CD8-positive, alpha-beta memory T cell (primary cell): ENCODE measurements at places on chromosomes 2 and 18.

GRCh38 chr18:31199190-31199769, 36.6 kb upstream of the DSC1 start:
- DNase-seq: no peak

DNA sequence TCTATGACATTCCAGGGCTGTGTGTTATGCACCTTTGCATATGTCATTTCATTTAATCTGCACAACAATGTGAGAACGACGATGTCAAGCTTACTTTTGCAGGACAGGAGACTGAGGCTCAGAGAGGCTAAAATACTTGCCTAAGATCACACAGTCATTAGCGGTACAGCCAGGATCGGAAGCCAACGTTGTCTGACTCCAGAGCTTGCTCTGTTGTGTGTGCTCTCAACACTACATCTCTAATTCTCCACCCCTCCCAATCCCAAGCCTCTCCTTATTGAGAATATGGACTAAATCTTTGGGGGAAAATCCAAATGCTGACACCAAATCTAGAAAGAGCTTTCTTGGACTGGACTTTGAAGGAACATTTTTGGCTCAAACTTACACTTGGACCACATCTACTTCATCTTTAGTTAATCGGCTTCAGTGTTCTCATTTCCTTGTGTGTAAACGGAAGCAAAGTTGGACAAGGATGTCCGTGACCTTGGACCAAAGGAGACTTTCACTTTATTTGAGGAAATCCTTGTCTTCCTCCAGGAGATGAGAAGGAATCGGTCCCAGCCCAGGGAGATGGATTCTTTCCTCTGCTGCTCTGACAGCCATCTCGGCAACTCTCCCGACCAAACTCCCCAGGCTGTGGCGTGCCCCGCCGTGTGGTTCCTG, 242.4 kb downstream of the LPIN1 start:
- no peak for DNase-seq

DNA sequence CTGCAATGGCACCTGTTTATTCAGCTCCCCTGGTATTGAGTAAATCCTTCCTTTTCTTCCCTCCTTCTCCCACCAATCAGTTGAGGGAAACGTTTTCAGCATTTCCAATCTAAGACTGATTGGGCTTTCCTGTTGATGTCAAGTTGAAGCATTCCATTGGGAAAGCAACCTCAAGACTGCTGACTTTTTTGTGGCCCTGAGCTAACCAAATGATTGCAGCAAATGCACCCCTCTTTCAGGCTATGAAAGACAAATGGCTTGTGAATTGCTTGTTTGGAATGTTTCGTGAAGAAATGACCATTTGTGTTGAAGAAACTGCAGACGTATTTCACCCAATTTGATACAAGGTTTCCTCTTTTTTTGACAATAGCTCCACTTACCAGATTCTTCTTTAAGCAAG, 303.5 kb downstream of the EPHA4 start:
- DNase-seq: no peak

DNA sequence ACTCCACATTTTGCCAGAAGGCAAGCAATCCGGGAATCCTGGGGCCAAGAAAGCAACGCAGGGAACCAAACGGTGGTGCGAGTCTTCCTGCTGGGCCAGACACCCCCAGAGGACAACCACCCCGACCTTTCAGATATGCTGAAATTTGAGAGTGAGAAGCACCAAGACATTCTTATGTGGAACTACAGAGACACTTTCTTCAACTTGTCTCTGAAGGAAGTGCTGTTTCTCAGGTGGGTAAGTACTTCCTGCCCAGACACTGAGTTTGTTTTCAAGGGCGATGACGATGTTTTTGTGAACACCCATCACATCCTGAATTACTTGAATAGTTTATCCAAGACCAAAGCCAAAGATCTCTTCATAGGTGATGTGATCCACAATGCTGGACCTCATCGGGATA, 26.8 kb downstream of the B3GNT2 start:
- DNase-seq: peak; percentile 45

- DNase-seq: no peak
Measured at GRCh38 chr2:171514908-171515582, 7.2 kb upstream of the CYBRD1 start.

DNA sequence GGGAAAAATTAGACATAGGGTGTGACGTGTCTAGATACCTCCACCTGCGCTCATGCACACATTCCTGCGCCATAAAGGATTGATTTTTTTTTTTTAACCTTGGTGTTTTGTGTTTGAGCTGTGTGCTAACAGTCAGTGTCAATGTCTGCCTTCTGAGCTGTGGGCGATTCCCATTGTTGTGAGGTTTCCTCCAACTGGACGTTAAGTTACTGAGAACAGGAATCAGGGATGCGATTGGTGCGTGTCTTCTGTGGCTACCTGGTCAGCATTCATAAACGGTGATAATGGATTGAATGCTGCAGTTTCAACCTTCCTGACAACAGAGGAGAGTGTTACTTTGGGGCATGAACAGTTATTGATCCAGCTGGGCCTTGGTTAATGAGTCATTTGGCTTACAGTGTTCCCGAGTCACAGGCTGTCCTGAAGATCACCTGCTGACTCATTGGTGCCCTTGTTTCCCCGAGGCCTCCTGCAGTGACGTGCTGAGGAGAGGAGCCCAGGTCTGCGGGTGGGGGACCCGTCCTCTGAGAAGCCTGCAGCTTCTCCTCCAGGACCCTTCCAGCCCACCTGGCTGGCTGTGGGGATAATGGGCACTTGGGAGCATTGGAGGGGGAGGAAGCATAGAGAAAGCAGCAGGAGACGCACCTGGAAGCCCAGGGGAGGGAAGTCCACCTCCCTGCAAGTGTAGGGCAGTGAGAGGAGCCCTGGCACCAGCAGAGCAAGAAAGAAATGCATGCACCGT, 25.8 kb upstream of the CABYR start:
- DNase-seq: no peak

DNA sequence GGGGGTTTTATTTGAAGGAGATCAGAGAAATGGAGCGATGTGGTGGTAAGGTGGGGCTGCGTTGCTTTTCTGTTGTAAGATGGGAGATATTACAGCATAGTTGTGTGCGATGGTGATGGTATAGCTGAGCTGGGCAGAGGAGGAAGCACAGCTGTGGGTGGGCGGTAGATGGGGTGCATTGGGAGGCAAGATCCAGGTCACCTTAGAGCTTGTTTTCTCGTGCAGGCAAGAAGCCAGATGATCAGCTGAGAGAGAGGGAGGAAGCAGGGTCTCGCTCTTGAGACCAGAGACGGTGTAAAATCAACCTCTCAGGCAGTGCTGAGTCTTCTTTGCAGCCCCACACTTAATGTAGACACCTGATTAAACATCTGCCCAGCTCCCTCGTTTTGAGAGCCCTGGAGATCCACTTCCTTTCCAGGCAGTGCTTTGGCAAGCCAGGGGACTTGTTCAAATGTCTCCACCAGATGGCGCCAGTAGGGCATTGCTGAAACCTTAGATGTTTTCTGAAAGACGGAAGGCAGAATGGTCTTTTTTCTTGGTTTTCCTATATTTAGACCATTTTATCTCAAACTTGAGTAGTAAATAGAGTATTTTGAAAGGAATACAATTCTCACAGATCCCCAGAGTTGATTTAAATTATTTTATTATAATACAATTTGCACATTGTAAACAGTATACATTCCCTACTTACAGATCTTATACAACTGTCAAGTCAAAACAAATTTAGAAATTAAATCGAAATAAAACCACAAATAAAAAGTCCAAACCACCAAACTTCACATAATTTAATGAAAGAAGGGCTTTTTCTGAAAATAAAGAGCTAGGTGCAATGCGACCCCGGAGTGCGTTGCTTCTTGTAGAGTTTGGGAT, 21.1 kb upstream of the LYPD6B start:
- DNase-seq: peak; percentile 74

- DNase-seq: no peak
Measured at GRCh38 chr2:237254911-237255578, 158.9 kb downstream of the COL6A3 start.

GRCh38 chr18:49651033-49651432, 89.2 kb downstream of the LIPG start:
- no peak for DNase-seq

DNA sequence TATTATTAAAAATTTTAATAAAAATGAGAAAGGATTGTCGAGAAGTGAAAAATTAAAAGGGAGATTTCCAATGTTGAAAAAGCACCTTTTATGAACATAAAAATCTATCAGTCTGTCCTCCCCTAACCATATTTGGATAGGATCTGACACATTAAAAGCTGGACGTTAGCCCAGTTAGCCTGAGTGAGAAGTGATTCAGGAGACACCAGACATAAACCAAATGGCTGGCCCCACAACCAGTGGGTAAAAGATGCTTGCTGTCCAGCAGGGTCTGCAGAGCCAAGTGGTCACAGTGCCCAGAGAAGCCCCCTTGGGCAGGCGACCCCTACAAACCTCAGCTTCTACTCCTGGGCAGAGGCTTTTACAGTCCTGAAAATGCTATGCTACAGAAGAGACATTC, 253.8 kb upstream of the LYPD1 start:
- DNase-seq: no peak

DNA sequence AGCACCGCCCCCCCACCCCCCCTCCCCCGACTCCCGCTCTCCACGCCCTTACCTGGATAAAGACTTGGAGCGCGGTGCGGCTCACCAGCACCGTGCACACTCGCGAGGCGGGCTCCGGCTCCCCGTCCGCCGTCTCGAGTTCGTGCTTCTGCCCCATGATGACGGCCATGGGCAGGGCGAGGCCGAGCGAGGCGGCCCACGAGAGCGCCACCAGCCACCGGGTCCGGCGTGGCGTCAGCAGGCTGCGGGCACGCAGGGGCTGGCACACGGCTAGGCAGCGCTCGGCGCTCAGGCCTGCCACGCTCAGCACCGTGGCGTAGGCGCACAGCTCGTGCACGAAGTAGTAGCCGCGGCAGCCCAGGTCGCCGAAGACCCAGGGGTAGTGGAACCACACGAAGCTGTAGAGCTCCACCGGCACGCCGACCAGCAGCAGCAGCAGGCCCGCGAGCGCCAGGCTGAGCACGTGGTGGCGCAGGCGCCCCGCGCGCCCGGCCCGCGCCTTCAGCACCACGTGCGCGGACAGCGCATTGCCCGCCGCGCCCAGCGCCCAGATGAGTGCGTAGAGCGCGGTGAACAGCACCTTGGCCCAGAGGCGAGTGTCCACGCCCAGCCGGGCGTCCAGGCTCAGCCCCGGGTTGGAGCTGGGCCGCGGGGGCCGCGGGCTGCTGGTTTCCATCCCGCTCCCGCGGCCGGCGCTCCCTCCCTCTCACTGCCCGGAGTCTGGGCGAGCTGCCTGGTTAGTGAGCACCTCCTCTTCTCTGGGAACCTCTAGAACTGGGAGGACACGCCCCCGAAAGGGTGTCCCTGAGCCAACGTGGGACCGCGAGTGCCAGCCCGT, at the start of gene NTSR2:
TSS of gene NTSR2 (minus strand) at position 742 of the 838 bp plus-strand sequence. CDS start at position 676, 66 bp downstream.
- peak; percentile 12 for DNase-seq

- DNase-seq: no peak
Measured at GRCh38 chr2:127419448-127420038, 1.3 kb downstream of the PROC start.

GRCh38 chr2:190841707-190842505, 38.7 kb upstream of the GLS start:
- DNase-seq: no peak

- DNase-seq: no peak
Measured at GRCh38 chr2:59856391-59856790, 697.1 kb downstream of the BCL11A start.

DNA sequence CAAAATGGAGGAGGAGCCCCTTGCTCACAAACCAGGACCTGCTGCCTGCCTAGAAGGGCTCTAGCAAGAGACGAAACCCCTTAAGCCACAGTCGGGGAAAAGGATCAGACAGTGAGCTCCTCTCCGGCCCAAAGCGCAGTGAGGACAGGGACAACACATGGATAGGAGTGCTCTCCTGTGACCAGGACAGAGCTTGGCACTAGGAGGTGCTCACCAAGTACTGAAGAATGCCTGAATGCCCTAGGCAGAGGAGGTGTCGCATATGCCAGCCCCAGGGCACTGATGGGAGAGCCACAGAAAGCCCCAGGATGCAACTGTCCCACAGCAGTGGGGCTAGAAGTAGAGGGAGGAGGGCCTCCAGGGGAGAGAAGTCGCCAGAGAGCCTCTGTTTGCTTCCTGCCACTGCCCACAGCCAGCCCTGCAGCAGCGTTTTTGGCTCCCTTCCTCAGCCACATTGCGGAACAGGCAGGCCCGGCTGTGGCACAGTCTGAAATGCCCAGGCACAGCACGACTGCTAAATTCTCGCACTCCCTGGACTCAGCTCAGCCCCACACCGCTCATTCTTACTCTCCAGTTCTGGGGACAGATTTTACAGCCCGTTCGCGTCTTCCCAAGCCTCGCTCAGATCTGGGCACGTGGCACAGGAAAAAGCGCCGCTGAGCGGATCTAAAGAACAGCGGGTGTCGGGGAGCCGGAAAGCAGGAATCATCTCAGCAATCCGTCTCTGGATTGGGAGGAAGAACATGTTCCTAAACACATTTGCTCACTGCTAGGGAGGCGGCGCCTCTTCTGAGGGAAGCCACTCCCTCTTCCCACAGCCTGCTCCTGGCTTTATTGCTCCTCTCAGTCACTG, 98.7 kb upstream of the POU3F3 start:
- DNase-seq: no peak

DNA sequence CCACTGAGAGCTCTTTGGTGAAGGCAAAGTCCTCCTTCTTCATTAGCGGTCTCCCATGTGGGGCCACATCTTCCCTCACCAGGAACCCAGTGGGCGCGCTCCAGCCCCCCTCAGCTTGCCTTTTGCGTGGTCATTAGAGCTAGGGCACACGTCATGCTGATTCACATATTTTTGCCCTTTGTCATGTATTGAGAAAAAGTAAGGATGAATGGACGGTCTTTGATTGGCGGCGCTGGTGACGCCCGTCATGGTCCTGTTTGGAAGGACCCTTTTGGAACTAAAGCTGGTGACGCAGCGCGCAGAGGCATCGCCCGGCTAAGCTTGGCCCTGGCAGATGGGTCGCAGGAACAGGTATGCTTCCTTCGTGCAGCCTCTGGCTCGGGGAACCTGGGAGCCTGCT, 3.1 kb downstream of the SLC14A1 start:
- DNase-seq: no peak

DNA sequence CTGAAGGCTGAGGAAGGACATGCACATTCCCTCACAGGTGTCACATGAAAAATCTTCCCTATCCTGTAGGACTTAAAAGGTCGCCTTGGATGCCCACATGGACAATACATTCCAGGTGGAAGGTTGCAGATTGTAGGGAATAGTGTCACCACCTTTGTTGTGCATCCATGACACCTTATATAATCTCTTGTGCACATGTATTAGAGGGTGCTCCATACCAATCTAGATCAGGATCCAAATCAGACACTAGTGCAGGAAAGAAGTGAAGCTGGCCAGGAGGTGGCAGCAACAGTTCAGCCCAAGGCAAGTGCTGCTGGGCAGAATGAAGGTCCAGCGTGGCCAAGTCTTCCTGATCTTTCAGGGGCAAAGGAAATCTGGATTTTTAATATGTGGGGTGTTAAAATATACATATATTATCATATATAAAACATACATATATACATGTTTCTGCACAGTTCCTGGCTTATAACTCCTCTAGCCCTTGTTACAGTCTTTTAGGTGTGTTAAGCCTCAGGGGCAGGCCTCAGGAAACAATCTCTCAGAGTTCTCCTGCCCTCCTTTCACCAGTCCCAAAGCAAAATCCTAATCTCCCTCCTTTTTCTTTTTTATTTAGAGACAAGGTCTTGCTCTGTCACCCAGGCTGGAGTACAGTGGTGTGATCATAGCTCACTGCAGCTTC, 16.6 kb downstream of the NIF3L1 start:
- DNase-seq: peak; percentile 27

GRCh38 chr2:142834021-142834420, 43.4 kb upstream of the KYNU start:
- no peak for DNase-seq
